ENCODE measurements at places on chromosomes 7 and 10. TPM values are rescaled to one million over a fixed set of nuclear protein-coding genes. Genes with fewer than 3 reads are reported as not detected.

DNA sequence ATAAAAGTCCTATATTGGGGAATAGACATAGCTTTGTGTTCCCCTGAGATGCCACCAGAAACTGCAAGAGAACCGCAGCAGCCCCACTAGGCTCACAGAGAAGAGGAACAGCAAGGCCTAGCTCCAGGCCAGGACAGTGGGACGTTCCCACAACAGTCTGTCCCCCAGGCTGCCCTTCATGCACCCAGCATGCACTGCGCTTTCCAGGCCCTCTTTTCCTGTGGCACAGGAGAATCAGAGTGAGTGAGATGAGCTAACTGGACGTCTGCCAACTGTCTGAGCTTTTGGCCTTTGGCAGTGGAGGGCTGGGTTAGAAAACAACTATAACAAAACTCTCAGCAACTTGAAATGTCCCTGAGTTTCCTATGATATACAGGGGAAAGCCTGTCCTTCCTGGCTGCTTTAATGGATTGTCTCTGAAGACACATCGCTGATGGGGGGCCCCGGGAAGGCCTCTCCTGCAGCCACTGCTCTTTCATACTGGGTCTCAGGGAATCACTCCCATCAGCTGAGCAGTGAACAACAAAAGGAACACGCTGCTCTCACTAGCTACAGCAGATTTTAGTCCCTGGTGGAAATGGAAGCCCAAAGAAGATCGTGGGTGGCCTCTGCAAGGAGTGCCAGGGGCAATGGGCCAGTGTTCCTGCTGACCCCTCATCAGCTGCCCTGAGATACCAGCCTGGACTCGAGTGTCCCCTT lies 53.5 kb downstream of the PODXL start:
- DNase-seq, result no peak

- DNase-seq, result no peak
Measured at GRCh38 chr7:8442814-8443304, 9.4 kb downstream of the NXPH1 start.

GRCh38 chr7:11950281-11950680 lies 118.3 kb upstream of the THSD7A start:
- DNase-seq, result no peak

DNA sequence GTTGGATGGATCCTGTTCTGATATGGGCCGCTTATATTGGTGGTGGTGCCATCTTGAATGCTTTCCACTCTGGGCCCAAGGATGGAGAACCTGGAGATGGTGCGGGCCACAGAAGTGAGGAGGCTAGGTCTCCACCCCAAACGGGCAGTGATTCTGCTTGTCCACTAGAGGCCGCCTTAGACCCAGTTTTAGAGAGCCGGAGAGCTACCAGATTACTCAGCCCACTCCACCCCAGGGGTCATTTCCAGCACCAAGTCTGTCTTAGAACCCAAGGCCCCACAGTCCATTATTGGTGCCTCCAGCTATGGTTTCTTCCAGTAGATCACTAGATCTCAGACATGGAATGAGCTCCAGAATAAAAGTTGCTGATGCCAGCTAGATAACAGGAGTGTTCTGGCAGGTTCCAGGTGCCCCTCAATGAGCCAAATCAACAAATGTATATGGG lies 11.8 kb upstream of the CAMK2G start:
- peak; percentile 65 for DNase-seq

PMPCB gene
- 59.3 TPM for polyA plus RNA-seq

DNA sequence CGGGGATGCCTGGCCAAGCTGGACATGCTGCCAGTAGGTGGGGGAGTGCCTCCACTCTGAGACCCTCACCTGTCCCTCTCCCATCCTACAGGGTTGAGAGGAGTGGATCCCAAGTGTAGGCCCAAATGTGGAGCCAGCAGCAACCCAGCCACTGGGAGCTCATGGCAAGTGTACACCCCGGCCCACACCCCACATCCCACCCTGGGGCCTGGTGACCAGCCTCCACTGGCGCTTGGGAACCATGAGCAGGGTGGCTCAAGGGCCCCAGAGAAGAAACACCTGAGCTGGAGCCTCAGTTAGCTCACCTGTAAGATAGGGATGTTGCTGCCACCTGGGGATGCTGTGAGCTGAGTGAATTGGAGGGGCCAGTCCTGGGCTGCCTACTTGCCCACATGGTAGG lies 10.4 kb upstream of the RET start:
- no peak for DNase-seq

GRCh38 chr7:67462781-67463191 lies 466.2 kb downstream of the TYW1 start:
- no peak for DNase-seq

DNA sequence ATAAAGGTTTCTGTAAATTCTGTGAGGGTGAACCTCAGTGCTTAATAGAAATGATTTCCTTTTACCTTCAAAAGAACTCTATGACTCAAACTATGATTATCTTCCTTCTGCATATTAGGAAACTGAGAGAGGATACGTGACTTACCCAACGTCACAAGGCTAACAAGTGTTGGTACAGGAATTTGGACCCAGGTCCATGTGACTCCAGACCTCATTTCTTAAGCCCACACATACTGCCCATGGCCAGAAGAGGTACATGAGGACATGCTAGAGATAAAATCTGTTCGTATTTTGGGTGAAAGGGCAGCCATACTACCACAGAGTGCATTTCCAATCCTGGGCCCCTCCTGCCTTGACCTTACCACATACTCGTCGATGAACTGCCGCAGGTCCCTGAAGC lies 61.5 kb upstream of the TM9SF3 start:
- no peak for DNase-seq

DNA sequence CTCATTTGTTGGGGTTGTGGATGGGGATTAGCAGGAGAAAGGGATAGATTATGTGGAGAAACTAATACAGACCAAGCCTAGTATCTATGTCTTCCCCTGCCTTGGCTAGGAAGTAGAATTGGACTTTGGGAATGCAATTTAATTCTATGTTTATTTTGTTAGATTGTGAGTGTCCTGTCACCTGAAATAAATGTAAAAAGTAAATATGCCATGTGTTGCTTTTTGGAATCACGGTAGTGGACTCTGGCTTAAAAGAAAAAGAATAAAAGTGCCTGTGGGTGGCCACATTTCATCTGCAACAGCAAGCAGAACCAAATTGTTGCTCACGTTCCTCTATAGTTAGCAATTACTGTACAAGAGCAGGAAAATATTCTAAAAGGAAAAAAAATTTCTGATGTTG lies 42.3 kb downstream of the TET1 start:
- DNase-seq, result no peak

CPA2 gene
- 0.49 TPM for polyA plus RNA-seq

DNA sequence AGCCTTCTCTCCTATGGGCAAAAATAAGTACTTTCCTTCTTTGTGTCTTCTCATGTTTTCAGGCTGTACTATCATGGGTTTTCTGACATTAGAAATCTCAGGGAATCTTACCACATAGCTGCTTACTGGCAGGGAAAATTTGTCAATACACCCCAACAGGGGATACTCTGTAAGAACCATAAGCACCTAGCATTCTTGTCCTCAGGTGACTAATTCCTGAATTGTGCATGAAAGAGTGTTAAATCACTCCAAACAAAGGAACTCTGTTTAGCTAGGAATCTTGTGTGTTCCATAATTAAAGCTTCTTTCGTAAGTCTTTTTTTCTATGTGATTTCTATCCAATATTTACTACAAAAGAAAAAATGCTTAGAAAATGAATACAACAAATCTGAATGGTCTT lies 206.7 kb upstream of the POT1 start:
- DNase-seq, result no peak

DNA sequence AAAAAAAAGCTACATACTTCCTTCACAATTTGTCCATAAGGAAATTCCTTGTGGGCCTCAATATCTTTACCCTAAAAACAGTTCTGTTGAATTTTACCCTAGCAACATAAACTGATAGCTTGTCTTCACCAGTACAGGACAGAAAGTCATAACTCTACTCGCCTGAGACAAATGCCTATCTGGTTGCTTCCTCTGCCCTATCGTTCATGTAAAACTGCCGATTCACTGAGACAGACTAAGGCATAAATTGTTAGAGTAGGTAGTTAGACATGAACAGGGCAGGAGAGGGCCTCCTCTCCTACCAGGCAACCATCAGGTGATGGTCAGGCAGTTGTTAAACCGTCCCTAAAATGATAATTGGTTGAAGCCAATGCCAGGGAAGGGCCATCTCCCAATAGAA lies 25.0 kb downstream of the IFIT3 start:
- DNase-seq, result no peak

PLXNA4 gene
- polyA plus RNA-seq, result 4.9 TPM

- DNase-seq, result no peak
Measured at GRCh38 chr10:44242826-44243225, 142.1 kb downstream of the CXCL12 start.

- DNase-seq, result no peak
Measured at GRCh38 chr7:99971242-99971641, 4.6 kb downstream of the AZGP1 start.

- DNase-seq, result no peak
Measured at GRCh38 chr7:120586571-120586970, 271.4 kb downstream of the TSPAN12 start.

DNA sequence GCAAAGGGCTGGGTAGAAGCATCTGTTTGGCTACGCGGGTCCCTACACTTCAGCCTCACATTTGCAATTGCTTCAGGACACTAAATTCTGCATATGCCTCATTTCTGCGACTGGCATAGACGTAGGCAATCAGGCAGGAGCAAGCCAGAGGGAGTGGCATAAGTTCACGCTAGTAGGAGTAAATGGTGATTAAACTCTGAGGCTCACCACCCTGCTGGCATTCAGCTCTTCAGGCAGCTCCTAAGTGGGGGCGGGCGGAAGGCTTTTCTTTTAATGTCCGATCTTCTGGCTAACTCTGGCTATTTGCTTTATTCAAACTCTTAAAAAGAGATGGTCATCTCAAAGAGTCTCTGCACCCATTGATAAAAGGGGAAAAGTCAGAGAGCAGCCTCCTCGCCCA lies 45.3 kb downstream of the RGS10 start:
- no peak for DNase-seq

DNA sequence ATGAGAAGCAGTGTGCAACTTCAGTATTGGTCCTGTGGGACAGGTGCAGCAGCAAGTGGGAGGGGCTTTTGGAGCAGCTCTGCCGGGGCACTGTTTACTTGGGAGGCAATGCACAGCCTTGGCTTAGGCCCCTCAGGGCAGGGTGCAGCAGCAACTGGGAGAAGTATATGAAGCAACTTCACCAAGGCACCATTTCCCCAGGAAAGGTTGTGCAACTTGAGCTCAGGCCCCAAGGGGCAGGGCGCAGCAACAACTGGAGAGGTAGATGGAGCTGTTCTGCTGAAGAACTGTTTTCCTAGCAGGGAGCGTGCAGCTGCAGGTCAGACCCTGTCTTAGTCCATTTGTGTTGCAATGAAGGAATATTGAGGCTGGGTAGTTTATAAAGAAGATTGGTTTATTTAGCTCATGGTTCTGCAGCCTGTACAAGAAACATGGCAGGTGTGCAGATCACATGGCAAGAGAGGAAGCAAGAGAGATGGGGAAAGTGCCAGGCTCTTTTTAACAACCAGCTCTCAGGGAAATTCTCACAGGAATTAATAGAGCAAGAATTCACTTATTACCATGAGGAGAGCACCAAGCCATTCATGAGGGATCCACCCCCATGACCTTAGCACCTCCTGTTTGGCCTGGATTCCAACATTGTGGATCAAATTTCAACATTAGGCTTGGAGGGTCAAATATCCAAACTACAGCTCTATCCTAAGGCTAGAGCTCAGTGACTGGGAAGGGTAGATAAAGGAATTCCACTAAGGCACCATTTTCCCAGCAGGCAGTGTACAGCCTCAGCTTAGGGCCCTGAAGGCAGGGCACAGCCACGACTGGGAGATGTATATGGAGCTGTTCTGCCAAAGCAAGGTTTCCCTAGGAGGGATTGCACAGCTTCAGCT lies 10.9 kb downstream of the GPR141 start:
- DNase-seq, result no peak

GRCh38 chr7:32532716-32533115 lies 37.4 kb downstream of the AVL9 start:
- DNase-seq, result no peak

DNA sequence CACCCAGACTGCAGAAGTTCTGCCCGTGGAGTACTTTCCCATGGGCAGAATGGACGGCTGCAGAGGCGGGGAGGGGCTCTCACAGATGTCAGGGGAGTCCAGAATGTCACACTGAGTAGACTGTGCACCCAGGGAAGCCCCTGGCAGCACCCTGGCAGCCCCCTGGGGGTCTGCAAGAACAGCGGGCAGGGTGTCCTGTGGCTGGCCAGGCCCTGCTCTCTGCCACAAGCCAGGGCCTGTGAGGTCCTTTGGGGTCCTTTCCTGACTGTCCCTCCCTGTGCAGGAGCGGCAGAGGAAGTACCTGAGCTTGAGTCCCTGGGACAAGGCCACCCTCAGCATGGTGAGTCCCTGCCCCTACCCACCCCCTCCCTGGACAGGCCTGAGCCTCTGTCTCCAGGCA lies 6.1 kb upstream of the SH2B2 start:
- no peak for DNase-seq

SORCS1 gene
- polyA plus RNA-seq, result 5.1 TPM

GRCh38 chr7:34133356-34133982 lies 228.1 kb downstream of the BMPER start:
- no peak for DNase-seq

GRCh38 chr10:69899727-69900595 lies 98.3 kb downstream of the COL13A1 start:
- DNase-seq, result no peak

DNA sequence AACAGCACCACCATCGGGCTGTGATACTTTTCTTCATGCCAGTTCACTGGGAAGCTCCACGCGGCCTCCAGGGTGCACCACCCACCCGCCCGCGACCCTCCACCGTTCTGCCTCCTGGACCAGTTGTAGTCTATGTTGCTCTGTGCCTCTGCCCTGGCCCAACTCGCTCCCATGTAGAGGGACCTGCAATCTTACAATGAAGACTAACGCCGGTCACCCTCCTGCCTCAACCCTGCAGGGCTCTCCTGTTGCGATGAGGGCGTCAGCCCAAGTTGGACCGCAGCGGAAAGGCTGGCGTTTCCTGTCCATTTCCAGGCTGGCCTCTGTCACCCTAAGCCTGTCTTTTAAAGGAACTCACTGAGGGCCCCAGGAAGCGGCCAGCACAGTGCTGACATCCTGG lies 34.9 kb downstream of the IL15RA start:
- no peak for DNase-seq

C7orf33 gene
- polyA plus RNA-seq, result 1.1 TPM

AKR1C3 gene
- polyA plus RNA-seq, result 0.94 TPM

NUDT13 gene
- 4.0 TPM for polyA plus RNA-seq

All from forelimb muscle (tissue), 1 donor.